ENCODE measurements at places on chromosomes 6 and 20. TPM values are rescaled to one million over a fixed set of nuclear protein-coding genes. Genes with fewer than 3 reads are reported as not detected.

NR2E1 gene
- not detected for polyA plus RNA-seq

DNA sequence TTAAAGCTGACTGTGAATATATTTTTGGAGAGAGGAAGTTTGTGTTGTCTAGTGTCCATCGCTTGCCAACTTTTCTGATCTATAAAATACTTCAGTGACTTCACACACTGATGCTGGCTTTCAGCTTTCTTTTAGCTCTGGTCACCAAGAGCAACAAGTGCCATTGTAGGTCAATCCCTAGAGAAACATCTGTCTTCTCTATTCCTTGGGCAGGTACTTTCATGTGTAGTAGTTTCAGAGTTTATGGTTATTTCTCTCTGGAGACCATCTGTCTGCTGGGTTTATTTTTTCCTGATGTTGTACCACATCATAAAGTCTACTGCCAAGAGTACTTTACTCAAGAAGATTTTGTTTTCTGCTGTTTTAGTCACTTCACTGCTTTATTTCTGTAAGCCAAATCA lies 249.9 kb downstream of the KHDC1L start:
- no peak for DNase-seq

- DNase-seq: no peak
These were observed 78.7 kb downstream of the CDH22 start for GRCh38 chr20:46229478-46230105.

GRCh38 chr6:140269591-140270165 lies 895.2 kb upstream of the CITED2 start:
- no peak for DNase-seq

IMPG1 gene
- polyA plus RNA-seq: 4.8 TPM

DNA sequence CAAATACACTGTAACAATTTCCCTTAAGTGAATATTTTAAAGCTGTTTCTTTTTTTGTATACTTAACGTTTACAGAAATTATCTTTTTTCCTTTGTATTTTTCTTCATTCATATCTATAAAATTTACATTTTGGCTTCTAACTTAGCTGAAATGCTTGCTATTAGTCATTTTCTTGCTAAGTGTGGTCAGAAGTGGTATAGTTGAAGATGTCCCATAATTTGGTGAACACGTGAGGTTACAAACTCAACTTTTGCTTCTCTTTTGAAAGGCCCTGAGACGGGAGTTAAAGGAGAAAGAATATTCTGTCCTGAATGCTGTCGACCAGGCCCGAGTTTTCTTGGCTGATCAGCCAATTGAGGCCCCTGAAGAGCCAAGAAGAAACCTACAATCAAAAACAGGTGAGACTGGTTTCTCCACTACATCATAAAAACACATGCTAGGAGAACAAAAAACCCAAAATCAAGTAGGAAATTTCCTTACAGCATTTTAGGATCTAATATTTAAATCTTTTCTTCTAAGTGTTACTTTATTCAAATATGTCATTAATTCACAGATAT lies 445.0 kb downstream of the UTRN start:
- no peak for DNase-seq

PTPN1 gene
- polyA plus RNA-seq: 32.8 TPM

SAMD5 gene
- polyA plus RNA-seq: 16.9 TPM

DNA sequence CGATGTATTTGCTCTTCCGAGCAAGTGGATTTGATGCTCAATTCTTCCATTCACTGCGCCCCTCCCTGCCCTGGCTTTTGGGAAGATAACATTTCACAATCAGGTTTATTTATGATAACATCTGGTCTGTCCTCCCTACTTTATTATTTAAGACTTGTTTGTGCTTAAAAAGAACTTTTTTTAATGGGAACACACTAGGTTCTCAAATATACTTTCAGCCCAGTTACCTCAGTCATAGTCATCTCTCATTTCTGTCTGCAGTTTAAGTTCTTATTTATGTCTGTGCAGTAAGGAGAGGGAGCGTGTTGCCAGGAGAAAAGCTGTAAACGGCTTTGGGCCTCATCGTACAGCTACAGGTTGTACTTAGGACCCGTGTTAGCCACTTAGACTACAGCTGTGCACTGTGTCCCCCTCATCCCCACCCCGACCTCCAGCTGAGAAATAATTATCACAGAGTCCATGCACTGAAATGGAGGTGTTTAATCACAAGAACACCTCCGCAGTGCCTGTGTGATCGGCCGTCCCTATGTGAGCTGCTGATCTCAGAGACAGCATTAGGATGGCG lies 99.3 kb downstream of the RPP40 start:
- no peak for DNase-seq

TGM2 gene
- polyA plus RNA-seq: 39.4 TPM

SRF gene
- 31.5 TPM for polyA plus RNA-seq

- peak; percentile 72 for DNase-seq
These were observed 529.3 kb downstream of the QKI start for GRCh38 chr6:163943607-163944385.

DNA sequence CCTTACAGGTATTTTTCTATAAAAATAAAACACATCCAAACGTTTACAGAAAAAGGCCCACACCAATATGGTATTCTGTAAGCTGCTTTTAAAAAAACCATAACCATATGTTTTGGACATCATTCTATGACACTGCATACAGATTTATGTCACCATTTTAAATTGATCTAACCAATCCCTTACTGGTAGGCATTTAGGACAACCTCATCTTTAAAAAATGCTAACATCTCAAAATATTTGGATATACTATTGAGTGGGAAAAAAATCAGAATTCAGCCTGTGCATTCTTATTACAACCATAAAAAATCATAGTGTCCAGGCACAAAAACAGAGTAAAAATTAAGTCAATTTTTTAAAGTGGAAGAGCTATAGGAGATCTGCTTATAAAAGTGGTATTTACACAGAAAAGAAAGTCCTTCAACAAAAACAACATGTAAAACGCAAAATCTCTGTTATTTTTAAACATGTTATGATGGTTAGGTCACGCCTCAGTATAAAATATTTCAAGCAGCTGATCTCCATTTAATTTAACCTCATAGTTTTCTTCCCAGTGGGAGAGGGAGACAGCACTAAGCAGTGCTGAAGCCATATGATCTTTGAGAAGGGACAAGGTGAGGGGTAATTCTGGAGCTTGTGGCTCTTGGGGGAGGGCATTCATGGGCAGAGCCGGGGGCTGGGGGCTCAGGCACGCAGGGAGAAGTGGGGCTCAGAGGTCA lies 21.2 kb downstream of the TRAM2 start:
- DNase-seq: no peak

- DNase-seq: peak; percentile 45
These were observed 753.3 kb upstream of the MARCKS start for GRCh38 chr6:113103634-113104361.

DNA sequence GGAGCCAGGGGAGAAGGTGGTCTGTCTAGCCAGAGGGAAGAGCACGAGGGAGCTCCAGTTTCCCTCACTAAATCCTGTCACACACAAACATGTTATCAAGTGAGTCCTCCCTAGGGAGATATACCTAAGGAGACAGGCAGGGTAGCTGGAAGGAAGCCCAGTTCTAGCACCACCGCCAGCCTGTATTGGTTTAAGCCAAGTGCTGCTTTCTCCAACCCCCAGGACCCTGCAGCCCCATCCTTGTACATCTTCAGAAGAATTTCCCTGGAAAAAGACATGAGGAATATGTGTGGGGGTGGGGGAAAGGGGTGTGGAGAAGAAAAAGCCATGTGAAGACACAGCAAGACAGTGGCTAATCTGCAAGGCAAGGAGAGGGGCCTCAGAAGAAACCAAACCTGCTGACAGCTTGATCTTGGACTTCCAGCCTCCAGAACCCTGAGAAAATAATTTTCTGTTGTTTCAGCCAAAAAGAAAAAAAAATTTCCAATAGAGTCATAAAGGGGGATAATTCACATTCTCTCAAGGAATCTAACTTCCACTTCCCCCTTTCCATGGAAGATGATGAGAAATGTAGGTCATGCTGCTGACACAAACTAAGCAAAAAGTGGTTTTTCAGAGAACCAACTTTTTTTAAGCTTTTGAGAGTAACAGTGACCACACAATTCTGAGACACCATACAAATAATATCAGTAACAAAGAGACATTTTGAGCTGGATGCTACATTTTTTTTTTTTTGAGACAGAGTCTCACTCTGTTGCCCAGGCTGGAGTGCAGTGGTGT lies 103.2 kb upstream of the PRDM1 start:
- DNase-seq: no peak

DNA sequence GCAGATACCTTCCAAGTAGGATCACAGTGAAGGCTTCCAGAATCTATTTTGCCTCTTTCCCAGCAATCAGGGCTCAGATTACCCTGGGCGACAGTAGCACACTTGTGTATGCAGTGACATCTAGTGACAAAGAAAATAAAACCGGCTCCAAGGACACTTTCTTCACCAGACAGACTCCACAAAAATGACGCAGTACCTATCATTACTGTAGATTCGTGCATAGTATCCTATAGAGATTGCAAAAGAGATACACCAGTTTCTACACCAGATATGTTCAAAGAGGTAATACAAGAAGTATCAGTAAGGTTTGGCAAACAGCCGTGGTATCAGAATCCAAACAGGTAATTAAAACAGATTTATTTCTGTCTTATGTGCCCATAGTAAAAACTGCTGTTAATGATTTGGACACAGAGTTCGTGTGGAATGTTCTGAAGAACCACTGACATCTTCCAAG lies 600.4 kb upstream of the JAG1 start:
- peak; percentile 48 for DNase-seq

CEBPB gene
- 5.5 TPM for polyA plus RNA-seq

DNA sequence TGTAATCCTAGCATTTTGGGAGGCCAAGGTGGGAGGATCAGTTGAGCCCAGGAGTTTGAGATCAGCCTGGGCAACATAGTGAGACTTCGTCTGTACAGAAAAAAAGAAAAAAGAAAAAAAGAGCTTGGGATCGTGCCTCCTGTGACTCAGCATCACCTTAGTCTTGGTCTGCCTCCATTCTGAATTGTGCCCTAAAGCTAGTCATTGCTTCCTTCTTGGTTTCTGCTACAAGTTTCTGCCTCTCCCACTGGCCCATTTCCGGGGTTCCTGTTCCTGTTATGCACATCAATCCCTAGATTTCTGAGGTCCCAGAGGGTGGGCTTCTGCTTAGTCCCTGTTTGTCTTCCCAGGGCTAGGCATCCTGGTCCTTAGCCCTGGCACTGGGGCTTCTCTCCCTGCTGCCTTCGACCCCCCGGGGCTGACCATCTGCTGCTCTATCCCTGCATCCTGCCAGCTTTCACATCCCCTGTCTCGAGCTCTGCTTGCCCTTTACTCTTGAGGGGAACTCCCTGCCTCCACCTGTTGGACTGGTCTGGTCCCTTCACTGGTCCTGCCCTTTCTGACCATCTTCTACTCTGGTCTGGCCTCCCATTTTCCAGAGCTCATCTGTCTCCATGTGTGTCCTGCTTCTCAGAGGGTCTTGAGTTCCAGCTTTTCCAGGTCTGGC lies 77.5 kb upstream of the ESR1 start:
- DNase-seq: no peak

DNA sequence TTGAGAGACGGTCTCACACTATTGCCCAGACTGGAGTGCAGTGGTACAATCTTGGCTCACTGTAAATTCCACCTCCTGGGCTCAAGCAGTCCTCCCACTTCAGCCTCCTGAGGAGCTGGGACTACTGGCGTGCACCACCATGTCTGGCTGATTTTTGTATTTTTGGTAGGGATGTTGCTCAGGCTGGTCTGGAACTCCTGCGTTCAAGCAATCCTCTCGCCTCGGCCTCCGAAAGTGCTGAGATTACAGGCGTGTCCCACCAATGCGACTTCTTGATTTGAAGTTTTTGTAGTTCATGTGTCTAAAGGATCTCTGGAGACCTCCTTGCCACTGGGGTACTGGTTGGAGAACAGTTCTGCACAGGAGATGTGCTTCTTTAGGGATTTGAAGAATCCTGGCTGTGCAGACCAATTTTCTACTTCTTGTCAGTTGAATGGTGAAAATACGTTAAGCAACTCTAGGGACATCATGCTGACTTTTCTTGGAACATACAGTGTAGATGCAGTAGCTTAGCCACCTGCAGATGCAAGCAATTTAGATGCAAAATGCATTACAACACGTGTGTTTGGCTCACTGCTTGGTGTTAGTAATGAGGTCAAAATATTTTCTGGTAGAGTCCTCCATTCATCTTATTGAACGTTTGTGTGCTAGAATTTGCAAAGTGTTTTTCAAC lies 28.2 kb downstream of the SYTL3 start:
- no peak for DNase-seq
